ENCODE measurements at places on chromosomes 12 and 14.

- DNase-seq: no peak
These were observed 449.7 kb downstream of the TMTC2 start for GRCh38 chr12:83136411-83136810.

DNA sequence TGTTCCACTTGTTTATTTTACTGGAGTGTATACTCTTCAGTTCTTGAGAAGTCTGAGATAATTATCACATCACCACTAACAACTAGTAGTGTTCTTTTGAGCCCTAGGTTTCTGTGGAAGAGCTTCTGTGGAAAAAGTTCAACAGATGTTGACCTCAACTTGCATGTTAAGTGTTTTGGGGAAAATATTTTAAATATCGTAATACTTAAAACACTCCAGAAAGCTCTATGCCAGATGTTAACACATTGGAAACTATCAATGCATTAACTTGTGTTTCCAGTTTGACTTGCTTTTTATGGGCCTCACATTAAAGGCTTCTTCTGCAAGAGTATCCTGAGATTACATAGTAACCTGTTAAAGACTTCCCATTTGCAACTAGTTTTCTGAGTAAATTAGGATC lies 173.1 kb downstream of the DUSP6 start:
- DNase-seq: no peak

- DNase-seq: no peak
These were observed 110.2 kb downstream of the SNAPC1 start for GRCh38 chr14:61872452-61872851.

DNA sequence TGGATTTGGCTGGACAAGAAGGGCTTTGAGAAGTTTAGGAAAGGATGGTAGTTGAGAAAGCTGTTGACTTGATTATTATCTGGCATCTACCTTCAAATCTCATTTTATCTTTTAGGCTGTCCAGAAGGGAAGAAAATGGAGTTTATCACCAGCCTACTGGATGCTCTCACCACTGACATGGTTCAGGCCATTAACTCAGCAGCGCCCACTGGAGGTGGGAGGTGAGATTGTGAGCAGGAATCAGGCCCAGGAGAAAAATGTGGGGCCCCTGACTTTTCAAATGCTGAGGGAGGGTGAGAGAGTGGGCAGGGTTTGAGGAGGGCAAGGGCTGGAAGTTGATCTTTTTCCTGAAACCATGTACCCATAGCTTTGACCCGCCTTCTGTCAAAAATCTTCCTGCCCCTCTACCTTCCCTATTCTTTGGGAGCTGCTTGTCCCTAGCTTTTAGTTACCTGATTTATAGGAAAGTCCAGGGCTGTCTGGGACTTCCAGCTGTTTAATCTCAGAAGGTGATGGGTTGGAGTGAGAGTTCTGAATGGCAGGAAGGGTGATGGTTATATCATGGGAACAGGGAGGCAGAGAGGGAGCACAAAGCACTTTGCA lies 134.2 kb downstream of the SMOC1 start:
- no peak for DNase-seq

GRCh38 chr12:52444647-52445595 lies 7.0 kb downstream of the KRT6B start:
- no peak for DNase-seq

- DNase-seq: no peak
These were observed 707.9 kb downstream of the AACS start for GRCh38 chr12:125773033-125773640.

DNA sequence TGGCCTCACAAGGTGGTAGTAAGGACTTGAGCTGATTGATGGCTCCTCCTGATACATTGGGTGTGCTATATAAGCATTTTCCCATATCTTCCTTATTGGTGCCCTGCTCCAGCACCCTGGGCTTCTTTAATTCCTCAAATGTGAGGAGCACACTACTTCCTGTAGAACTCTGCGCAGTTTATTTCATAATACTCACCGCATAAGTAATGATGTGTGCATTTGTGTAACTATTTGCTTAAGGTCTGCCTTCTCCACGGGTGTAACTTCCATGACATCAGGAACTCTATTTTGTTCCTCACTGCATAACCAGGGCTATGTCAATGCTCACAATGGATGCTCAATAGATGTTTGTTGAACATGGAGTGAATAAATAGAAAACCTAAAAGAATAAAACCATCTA lies 392.2 kb downstream of the SEC23A start:
- DNase-seq: no peak

DNA sequence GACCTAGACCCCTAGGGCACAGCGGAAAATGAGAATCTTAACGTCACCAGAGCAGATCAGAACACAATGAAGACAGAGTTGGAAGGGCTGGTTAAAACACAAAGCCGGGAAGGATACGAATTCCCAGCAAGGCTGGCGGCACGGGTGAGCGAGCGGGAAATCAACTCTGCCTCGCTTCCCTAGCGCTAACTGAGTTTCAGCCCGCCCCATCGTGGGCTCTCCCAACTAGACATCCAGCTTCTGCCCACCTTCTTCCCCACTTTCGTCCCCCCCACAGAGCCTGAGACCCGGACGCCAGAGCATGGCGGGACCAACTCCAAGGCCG lies 377 bp downstream of the CCNT1 start:
- DNase-seq: no peak

GRCh38 chr14:60931218-60931617 lies 49.7 kb downstream of the TRMT5 start:
- DNase-seq: no peak

DNA sequence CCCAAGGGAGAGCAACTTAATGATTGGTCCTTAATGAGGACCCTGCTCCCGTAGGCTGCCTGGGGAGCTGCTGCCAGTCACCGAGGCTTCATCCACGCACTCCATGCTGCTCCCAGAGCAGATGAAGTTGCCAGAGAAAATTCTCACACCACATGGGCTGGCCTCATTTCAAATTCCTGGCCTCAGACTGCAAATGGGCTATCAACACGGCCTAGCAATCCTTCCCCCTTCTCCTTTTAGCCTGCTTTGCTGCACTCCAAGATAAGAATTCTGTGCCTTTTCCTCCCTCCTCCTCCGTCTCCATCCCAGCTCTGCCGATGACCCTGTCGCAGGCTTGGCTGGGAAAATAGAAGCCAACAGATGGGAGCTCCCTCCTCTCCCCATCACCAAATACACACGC lies 10.8 kb upstream of the DGLUCY start:
- DNase-seq: no peak

DNA sequence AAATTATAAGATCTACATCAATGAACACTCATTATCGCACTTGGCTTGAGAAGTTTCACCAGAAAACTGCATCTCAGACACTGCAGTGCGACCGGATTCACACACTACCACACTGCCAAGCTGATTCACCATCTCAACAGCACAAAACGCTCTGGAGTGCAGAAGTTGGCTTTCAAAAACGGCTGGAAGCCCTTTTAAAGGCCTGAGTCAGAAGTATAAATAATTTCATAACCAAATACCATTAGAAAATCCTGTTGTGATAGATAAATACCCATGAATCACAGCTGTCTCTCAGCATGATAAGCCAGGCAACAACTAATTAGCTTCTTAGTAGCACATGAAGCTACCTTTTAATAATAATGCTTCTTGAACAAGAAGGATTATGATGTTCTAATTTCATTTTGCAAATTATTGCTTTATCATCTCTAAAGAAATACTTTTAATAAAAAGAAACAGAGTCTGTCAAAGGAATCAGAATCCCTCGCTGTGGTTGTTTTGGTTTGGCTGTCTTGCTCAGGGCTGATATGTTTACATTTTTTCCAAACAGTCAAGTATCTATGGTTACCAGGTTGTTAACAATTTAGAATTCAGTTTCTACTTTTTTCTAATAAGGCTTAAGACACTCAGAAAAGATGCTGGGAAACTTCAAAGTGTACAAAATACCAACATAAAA lies 51.2 kb downstream of the SLC2A13 start:
- no peak for DNase-seq

DNA sequence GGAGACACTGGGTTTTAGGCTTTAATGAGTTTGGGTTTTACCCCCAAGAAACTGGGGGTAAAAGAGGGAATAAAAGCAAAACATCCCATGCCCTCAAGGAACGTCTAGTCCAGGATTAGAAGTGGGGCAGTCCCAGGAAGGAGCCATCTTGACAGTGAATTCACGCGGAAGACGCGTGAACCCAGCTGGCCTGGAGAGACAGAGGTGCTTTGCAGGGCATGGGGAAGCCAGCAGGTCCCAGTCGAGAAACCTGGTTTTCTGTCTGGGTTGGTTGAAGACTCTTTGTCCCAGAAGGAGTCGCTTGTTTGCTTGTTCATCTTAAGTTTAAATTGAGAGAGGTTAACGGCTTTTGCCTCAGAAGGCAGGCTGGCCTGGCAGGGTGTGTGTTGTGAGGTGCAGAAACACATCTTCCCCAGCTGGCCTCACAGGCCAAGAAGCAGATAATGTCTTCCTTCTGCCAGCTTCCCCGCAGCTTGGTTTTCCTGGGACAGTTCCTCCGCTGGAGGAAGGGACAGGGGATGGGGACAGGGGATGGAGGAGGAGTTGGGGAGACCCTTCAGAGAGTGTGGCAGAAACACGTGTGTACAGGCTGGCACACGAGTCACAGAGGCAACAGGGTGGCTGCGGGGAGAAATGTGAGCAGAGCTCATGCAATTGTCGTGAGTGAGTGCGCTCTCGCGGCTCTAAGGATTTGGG lies 18.5 kb upstream of the CD9 start:
- no peak for DNase-seq

DNA sequence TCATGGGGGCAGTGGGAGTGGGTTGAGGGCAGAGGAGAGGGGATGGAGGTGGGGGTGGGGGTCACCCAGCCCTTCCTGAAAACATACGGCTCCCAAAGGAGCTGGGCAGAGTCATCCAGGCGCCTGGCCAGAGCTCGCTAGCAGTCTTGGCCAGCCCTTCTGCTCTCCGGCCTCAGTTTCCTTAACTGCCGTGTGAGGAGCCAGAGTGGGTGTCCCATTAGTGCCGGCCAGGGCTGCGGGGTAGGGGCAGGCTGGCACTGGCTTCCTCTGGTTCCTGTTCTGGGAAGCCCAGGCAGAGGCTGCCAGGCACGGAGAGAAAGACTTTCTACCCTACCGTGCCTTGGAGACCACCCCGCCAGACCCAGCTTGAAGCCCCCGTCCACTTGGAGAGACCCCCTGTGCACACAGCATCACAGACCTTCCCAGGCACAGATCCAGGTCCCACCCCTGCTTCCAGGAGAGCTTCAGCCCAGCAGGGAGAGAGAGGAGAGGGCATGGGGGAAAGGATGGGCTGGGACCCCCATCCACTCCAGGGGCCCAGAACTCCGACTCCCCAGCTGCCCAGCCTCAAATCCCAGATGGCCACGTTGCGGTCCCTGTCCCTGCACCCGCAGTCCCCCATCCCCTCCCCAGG lies 93.3 kb downstream of the RFLNA start:
- no peak for DNase-seq

DNA sequence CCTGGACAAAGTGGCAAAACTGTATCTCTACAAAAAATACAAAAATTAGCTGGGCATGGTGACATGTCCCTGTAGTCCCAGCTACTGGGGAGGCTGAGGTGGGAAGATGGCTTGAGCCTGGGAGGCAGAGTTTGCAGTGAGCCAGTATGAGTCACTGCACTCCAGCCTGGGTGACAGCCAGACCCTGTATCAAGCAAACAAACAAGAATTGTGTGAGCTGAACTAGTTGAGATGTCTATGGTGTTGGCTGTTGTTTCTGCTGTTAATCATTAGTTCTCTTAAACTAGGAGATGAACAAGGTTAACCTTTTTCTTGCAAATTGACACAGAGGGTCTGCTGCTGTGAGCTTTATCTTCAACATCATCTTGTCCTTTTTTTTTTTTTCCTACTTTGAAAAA lies 23.6 kb downstream of the RASSF3 start:
- no peak for DNase-seq

DNA sequence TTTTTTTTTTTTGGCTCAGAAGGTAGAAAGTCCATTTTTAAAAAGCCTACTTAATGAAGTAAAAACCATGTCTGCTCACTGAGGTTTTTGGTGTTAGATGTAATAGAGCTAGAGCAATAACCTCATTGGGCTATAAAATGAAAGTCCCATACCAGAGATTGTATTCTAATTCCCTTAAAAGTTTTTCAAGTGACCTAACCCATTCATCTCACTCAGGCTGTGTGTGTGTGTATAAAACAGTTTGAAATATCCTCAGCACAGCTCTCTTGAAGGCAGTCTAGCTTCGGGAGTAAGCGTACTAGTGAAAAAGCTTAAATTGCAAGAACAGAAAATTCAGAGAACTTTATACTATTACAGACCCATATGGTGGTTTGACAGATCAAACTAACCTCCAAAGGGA lies 313.8 kb downstream of the CEP128 start:
- DNase-seq: no peak

DNA sequence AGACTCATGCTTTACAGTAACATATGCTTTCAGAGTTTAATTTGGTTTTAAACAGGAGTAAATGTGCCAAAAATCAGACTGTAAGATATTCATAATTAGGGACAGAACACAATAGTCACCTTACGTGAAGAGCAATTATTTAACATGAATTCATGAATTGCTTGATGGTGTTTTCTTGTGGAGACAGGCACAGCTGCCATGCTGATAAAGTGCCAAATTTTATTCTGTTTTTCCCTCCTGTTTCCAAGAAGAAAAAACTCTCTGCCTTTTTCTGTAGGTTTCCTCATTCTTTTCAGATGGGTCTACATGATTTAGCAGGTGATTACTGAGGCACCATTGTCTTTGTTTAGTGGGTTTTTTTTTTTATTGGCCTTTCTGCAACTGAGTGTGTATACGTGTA lies 80.1 kb downstream of the C12orf42 start:
- no peak for DNase-seq

GRCh38 chr14:75689012-75689411 lies 28.0 kb downstream of the TTLL5 start:
- DNase-seq: no peak

- no peak for DNase-seq
These were observed 2.2 kb upstream of the FBXO33 start for GRCh38 chr14:39434401-39434800.

- no peak for DNase-seq
These were observed 9.7 kb downstream of the SLC35E3 start for GRCh38 chr12:68755536-68756243.

- DNase-seq: no peak
These were observed 17.2 kb downstream of the PPFIBP1 start for GRCh38 chr12:27541031-27541719.

DNA sequence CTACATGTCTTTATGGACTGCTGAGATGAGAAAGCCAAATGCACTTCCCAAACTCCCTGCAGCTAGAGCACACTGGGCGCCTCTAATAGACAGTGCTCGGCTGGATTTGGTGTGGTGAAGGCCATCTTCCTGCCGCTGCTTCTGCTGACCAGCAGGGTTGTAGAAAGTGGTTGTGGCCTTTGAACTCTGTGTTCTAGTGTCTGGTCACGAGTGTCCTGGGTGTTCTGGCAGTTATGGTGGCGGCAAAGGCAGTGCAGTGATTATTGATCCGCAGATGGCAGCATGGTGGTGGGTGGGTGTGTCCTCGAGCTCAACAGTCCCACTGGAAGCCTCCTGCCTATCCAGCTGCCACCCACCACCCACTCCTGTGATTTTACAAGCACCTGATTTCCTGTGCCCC lies 43.4 kb downstream of the SMIM41 start:
- DNase-seq: no peak
